Stimulated activated naive CD8-positive, alpha-beta T cell treated with anti-CD3 and anti-CD28 coated beads, Interleukin-15, amount 100 ng/mL, for 72 hours (primary cell): ENCODE measurements at places on chromosomes 16 and 17.

DNA sequence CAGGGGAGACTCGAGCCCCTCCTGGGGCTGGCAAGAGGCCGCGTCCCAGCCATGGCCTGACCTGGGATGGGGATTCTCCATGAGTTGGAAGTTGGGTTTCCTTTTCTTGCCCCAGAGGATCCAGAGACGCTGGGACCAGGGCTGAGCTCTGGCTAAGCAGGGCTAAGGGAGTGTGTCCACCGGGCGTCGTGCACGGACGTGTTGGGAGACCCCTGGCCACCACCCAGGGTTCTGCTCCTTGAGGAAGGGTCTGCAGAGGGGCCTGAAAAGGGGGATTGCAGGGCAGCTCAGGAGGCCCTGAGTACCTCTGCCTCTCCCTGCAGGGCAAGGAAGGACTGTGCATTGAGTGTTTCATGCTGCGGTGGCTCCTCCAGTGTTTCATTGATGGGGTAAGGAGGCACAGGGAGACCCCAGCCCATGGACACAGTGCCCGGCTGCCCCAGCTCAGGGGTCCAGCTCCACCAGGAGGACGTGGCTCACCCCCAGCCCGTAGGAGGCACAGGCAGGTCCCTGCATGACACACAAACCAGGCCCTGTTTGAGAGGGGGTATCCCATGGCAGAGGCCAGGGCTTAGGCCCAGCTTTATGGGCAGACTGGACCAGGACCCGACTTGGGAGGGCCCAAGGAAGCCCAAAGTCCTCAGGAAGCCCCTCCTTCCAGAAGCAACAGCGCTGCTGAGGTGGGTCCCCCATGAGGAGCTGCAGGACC, 47.5 kb downstream of the USP22 start:
- DNase-seq = no peak

DNA sequence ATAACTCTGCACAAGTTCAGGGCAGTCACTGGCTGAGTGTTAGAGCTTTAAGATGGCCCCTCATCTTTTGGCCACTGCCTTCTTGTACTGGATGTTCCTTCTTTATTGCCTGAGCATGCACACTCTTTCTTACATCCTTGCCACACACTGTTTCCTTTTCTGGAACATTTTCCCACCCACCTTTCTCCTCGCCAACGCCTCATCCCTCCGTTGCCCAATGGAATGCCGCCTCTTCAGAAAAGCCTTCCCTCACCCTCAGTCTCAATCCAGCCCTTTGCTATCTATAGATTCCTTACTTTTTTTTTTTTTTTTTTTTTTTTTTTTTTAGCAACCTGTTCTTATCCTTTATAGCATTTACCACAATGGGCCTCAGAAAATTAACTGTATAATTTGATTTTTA, 47.9 kb upstream of the RBFOX1 start:
- no peak for DNase-seq

GRCh38 chr16:3467182-3467581, 23.7 kb downstream of the NAA60 start:
- DNase-seq = no peak

- DNase-seq = no peak
Observed at GRCh38 chr17:10120749-10121148, 77.7 kb downstream of the GAS7 start.

- no peak for DNase-seq
Observed at GRCh38 chr17:40997361-40997760, 2.3 kb downstream of the KRTAP3-2 start.

GRCh38 chr17:45029758-45030423, 21.5 kb downstream of the DCAKD start:
- no peak for DNase-seq

- DNase-seq = no peak
Observed at GRCh38 chr16:70615945-70616344, 30.4 kb upstream of the IL34 start.

- no peak for DNase-seq
Observed at GRCh38 chr17:17906418-17907215, 65.6 kb downstream of the TOM1L2 start.

GRCh38 chr16:23186171-23186570, 3.6 kb downstream of the SCNN1G start:
- DNase-seq = no peak

DNA sequence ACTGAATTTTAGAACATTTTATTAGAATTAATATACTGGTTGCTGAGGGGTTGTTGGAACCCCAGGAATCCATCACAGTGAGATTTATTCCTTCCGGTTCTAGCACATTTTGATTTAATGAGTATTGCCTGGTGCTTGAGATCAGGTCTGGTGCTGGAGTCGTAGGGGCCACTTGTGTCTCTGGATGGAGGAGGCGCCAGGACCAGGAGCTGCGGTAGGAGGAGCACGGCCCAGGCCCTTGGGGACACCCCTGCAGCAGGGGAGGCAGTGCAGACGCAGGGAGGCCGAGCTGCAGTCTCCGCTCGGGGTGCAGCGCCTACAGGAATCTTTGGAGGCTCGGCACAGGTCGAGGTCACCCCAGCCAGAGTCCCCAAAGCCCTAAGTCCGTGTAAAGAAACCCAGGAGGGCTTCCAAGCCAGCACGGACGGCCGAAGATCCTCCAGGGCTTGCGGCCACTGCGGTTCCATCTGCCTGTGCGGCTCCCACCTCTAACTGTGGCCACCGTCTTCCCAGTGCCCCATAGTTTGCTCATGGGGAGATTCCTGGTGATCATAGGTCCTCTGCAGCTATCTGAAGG, 66.2 kb upstream of the CREBBP start:
- no peak for DNase-seq

DNA sequence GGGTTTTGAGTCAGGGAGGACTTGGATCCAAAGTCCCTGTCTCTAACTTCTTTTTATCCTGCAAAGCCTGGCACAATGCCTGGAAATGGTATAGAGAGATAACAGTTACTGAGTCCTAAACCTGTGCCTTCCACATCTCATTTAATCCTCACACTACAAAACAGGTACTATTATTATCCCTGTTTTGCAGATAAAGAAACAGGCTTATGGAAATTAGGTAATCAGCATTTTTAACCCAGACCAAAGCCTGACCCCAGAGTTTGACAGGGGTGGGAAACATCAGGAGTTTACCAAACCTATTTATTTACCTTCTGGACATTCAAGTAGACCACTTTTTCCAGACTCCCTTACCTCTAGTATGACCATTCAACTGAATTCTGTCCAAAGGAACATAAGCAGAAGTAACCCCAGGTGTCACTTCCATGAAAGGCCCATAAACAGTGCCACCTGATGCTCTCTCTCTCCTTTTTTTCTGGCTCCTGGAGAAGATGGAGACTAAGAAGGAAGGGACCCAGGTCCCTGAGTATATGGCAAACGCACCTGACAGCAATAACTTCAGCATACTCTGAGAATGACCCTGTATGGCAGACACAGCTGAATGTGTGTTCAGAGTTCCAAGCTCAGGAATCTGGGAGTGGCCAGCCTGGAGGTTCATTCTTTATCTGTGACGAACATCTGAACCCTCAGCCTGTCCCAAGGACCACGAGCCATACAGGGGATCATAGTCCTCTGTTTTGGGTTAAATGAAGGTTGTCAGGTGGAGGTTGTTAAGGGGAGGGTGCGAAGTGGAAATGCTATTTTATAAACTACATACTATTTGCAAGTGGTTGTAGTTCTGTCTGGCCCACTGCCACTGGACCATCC, 62.7 kb downstream of the HLF start:
- no peak for DNase-seq

DNA sequence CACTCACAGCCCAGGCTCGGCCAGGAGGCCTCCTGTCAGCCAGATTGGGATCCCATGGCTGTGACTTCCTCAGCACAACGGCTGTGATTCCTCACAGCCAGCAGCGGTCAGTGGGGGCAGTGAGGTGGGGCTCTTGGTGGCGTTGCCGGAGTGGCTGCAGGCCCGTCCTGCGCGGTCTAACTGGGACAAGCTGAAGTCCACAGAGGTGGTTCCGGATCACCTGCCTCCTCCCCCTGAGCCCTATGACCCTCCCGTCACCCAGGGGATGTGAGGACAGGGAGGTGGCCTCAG, 34.4 kb upstream of the MLKL start:
- DNase-seq = no peak

GRCh38 chr17:828761-829160, 46.6 kb downstream of the MRM3 start:
- no peak for DNase-seq

GRCh38 chr17:73267648-73268537, 6.2 kb upstream of the CPSF4L start:
- no peak for DNase-seq

GRCh38 chr17:2388683-2389055, 12.2 kb downstream of the MNT start:
- no peak for DNase-seq

GRCh38 chr17:81309140-81309858, 14.2 kb upstream of the SLC38A10 start:
- no peak for DNase-seq
